ENCODE measurements at places on chromosomes 16 and 17. TPM values are rescaled to one million over a fixed set of nuclear protein-coding genes. Genes with fewer than 3 reads are reported as not detected.

DNA sequence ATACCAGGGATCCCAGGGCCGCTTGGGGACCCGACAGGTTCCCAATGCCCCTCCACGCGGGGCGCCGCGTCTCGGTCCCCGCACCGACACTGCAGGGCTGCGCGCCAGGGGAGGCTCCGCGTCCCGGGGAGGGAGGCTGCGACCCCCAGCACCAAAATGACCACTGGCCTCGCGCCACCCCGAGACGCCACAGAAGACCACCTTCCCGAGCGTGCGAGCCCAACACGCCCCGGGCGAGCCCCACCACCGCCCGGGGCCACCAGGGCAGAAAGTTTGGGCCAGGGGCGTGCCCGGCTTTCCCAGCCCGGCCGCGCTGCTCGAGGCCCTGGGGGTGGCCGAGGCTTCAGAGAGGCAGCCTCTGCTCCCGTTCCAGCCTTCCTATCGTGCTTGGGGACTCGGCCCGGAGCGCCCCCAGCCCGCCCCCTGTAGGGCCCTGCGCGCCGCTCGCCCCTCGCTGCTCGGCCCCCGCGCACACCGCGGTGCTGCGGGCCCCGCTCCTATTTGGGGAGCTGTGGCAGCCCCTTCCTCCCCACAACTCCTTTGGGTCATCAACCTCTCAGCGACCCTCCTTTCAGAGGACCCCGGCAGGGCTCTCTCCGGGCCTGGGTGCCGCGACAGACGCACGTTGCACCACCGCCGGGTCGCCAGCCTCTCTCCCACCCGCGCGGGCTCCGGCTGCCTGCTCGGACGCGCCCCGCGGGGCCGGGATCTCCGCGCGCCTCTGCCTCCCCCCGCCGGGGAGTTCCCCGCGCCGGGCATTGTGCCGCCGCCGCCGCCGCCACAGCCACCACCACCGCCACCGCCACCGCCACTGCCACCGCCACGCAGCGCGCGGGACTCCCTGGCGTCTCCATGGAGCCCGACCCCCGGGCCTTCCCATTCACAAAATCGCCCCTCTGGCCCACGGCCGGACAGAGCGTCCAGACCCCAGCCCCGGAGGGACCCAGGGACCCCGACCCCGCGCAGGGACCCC lies 892 bp downstream of the RBFOX3 start:
- no peak for DNase-seq
- no peak overlapping the region for H3K4me3 ChIP-seq
- H3K27me3 ChIP-seq = peaks cover 52% of the 10 kb centered on the region
- H3K36me3 ChIP-seq = no peaks in the 10 kb centered on the region

- H3K4me1 ChIP-seq = no peaks in the 10 kb centered on the region
- no peaks in the 10 kb centered on the region for H3K36me3 ChIP-seq
- DNase-seq = no peak
Measured at GRCh38 chr17:65457635-65458257, 103.7 kb downstream of the AXIN2 start.

GRCh38 chr17:28693869-28694268 lies 17.8 kb downstream of the PROCA1 start:
- H3K4me1 ChIP-seq = no peaks in the 10 kb centered on the region
- H3K27ac ChIP-seq = no peak overlapping the region
- H3K27me3 ChIP-seq = no peaks in the 10 kb centered on the region
- peaks cover 60% of the 10 kb centered on the region for H3K36me3 ChIP-seq
- H3K4me3 ChIP-seq = no peak overlapping the region

DNA sequence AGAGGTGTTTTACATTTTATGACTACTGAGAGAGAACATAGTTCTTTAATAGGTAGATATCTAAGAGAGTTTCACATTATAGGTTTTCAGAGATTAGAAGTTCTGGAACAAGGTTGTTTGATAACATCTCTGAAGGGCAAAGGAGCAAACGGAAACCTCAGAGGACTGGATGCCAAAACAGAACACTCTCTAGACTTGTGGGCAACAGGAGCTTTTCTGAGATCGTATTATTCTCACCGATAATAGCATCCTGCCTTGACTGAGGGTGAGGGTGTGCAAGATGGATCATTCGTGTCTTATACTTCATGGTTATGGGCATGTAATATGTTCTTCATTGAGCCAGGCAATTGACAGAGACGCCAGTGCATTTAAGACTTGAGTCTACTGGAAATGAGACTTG lies 234.8 kb downstream of the IRX3 start:
- DNase-seq = no peak
- no peaks in the 10 kb centered on the region for H3K4me1 ChIP-seq
- no peaks in the 10 kb centered on the region for H3K36me3 ChIP-seq
- H3K27ac ChIP-seq = no peak overlapping the region

DNA sequence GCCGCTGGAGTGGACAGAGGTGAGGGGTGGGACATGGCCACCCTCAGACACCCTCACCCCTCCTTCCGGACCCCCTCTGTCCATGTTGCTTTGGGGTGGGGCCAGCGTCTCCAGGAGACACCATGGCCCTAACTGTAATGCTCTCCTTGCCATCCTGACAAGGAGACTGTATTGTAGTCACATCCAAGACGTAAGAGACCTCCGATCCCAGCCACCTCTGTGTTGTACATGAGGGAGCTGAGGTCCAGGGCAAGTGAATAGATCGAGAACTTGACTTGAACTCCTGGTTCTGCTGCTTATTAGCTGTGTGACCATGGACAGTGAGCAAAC lies 30.2 kb downstream of the POLR3E start:
- no peak overlapping the region for H3K4me3 ChIP-seq
- H3K27ac ChIP-seq = no peak overlapping the region

DNA sequence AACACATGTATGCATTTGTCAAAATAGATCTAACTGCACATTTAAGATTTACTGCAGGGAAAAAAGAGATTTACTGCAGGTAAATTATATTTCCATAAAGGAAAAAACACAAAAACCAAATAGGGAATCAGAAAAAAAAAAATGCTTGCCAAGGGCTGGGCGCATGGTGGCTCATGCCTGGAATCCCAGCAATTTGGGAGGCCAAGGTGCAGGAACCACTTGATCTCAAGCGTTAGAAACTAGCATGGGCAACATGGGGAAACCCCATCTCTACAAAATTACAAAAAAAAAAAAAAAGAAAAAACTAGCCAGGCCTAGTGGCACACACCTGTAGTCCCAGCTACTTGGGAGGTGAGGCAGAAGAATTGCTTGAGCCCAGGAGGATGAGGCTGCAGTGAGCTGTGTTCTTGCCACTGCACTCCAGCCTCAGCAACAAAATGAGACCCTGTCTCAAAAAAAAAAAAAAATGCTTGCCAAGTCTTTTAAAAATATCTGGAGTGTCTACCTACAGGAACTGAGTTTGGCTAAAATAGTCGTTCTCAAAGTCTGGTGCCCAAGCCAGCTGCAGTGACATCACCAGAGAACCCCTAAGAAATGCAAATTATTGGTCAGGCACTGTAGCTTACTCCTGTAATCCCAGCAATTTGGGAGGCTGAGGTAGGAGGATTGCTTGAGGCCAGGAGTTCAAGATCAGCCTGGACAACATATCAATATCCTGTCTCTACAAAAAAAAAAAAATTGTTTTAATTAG lies 17.5 kb downstream of the TRIM25 start:
- no peaks in the 10 kb centered on the region for H3K27me3 ChIP-seq
- no peaks in the 10 kb centered on the region for H3K4me1 ChIP-seq
- DNase-seq = no peak
- no peak overlapping the region for H3K4me3 ChIP-seq

GRCh38 chr16:86665319-86665675 lies 86.9 kb downstream of the FOXL1 start:
- peaks cover 59% of the 10 kb centered on the region for H3K4me1 ChIP-seq
- peak overlapping the region; percentile 96 for H3K27ac ChIP-seq
- H3K36me3 ChIP-seq = no peaks in the 10 kb centered on the region
- no peaks in the 10 kb centered on the region for H3K27me3 ChIP-seq
- DNase-seq = peak; percentile 94

DNA sequence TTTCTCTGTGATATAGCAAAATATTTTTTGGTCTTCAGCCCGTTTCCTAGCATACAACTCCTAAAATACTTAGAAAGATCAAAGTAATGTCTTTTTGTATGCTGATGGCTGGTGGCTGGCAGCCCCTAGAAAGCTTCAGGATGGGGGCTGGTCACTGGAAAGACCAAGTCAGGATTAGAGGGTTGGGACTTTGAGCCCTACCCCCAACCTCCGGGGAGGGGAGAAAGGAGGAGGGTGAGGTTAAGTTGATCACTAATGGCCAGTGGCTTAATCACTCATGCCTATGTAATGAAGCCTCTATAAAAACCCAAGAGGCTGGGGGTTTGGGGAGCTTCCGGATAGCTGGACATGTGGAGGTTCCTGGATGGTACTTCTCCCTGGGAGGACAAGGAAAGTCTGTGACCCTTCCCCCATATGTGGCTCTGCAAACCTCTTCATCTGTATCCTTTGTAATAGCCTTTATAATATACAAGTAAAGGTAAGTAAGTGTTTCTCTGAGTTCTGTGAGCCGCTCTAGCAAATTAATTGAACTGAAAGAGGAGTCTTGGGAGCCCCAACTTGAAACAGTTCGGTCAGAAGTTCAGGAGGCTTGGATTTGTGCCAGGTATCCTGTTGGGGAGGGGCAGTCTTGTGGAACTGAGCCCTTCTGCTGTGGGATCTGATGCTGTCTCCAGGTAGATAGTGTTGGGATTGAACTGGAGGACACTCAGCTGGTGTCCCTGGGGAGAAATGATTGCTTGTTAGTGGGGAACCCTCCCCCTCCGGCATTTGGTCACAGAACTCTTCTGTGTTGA lies 3.5 kb downstream of the SLC7A6 start:
- H3K4me1 ChIP-seq = peaks cover 38% of the 10 kb centered on the region
- H3K27me3 ChIP-seq = no peaks in the 10 kb centered on the region
- no peak for DNase-seq
- H3K4me3 ChIP-seq = no peak overlapping the region
- no peak overlapping the region for H3K27ac ChIP-seq
- 0 out of 2 replicates have a peak, but pooled peaks cover 11% of the 10 kb centered on the region for H3K36me3 ChIP-seq

DNA sequence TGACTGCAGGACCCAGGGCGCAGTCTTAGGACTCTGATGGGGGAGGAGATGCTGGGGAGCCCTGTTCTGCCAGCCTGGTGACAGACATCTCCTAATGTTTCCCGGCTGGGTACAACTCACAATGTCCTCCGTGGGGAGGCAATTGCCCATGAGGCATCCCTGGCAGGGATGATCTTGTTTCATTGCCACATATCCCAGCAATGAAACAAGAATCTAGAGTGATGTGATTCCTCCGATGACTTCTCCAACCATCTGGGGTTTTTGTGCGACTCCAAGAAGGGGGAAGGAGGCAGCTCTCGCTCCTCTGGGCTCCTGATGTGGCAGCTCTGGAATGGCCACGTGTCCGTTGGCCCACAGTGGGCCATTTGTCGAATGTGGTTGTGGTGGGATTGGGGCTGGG lies 255.8 kb downstream of the SEC14L1 start:
- H3K4me1 ChIP-seq = peaks cover 76% of the 10 kb centered on the region
- peak overlapping the region; percentile 96 for H3K27ac ChIP-seq
- no peaks in the 10 kb centered on the region for H3K36me3 ChIP-seq

DNA sequence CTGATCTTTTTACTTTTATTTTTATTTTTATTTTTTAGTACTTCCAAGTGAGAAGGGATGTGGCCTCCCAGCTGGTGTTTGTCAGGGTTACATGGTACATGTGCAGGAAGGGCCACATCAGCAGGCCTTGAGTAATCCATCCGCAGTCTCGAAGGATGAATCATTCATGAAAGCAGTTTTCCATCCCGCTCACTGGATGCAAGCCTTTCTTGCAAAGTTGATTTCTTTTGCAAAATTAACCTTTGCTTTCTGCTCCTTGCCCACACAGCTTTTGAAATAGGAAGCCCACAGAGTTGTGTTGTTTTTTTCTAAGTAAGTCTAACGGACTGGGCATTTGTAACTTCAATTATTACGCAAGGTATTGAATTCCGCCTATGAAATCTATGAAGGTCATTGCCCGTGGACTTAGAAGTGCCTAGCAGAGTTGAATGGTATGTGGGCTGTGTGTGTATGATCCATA lies 157.4 kb downstream of the PRKCA start:
- H3K27ac ChIP-seq = peak overlapping the region; percentile 96
- peak; percentile 99 for DNase-seq
- peaks cover 6% of the 10 kb centered on the region for H3K36me3 ChIP-seq
- H3K4me1 ChIP-seq = peaks cover 38% of the 10 kb centered on the region

GRCh38 chr17:73099511-73099910 lies 7.0 kb upstream of the SLC39A11 start:
- H3K27me3 ChIP-seq = no peaks in the 10 kb centered on the region
- no peaks in the 10 kb centered on the region for H3K36me3 ChIP-seq
- no peak overlapping the region for H3K4me3 ChIP-seq
- no peaks in the 10 kb centered on the region for H3K4me1 ChIP-seq
- no peak for DNase-seq

PGP gene
- 21.4 TPM for total RNA-seq

SPATA22 gene
- not detected for total RNA-seq

SEPTIN1 gene
- not detected for total RNA-seq

TSR3 gene
- 88.0 TPM for total RNA-seq

Data from GM23248 (cell line).